ENCODE measurements at places on chromosomes 3 and 15.

DNA sequence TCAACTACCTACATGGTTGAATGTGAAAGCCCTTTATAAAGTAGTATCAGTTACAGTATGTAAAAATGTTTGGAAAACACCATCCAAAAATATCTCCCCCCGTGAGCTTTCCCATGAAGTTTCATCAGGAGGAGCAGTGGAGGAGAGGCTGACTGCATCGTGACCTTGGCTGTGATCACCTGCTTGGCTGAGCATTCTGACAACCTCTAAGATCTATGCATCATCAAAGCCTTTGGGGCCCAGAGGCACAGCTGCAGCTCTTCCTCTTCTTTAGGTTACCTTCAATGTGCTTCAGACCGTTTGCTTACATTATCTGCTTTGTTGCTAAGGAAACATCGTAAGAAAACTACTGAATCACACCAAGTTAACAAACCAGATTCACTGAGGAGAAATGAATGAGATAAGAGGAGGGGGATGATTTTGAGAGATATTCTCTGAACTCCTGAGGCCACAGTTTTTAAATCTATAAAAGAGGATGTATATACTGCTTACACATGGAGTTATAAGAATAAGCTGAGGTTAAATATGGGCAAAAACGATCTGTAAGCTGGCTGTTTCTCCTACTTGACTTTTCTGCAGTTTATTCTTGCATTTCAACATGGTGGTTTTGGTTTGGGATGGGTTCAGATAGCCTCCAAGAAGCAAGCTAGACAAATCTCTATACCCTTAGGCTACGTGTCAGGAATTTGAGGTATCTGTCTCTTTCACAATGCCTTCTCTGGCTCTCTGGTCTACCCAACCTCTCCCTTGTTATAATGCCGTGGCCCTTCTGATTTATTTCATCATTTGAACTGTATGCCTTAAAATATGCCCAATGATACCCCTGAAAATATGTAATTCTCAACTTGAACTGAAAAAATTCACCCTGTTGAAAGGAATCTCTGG, 4.0 kb downstream of the GCSAM start:
- DNase-seq: no peak

DNA sequence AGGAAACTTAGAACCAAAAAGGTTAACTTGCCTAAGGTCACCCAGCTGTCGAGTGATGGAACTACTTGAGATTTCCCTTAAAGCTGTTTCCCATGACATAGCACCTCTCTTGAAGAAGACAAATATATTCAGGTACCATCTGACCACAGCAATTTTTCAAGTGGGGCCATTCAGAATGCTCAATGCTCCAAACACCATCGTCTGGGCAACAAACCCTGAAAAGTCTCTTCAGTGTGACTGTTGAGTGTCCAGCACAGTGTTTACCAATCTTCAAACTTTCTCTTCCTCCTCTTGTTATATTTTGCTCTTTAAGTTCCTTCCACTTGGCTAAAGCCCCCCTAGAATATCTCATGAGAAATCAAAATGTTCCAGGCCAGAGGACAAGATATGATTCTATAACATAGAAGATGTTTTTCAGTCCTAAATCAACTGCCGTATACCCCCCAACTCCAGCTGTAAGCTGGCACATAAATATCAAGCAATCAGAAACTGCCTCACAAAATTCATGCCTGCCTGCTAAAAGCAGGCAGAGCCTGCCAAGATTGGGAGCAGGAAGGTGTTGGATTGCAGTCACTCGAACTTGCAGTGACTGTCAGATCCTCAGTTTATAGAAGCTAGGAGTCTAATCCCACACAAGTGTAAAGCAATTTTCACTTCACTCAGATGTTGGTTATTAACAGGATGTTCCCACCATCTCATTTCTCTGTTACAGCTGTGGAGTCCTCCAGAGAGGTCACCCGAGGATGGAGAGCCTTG, 230.5 kb upstream of the MRPL3 start:
- DNase-seq: no peak

GRCh38 chr3:186044968-186045367, 63.9 kb downstream of the ETV5 start:
- no peak for DNase-seq

DNA sequence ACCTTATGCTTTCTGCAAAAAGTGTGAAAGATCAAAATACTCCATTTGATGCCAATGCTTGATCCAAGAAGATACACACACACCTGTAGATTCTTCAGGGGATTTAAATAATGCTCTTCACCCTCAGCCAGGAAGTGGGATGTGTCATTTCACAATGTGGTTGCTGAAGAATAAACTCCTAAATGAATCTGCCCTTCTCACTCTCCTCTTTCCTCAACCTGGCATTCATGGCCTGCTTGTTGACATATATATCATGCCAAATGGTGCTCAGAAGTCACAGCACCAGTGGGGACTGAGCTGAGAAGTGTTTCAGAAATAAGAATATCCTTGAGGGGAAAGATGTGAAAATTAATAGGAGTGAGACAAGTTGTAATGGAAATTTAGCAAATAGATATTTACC, 146.6 kb upstream of the ARHGEF26 start:
- DNase-seq: no peak

- DNase-seq: no peak
These were observed 71.8 kb upstream of the HACD2 start for GRCh38 chr3:123656691-123657090.

DNA sequence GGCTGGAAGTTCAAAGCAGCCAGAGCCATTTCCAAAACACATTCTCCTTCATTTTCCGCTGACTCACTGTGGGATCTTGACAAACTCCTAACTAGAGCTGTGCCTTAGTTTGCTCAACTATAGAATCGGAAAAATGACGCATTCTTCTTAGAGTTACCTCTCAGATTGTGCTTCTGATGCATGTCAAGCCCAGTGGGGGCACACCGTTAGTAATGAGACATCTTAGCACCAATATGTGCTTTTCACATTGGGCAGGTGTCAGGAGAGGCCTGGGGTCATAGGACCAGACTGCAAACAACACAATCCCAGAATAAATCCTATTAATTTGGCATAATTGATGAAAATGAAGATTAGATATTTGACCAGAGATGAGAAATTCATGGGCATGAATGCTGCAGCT, 71.3 kb upstream of the UBE3A start:
- DNase-seq: no peak

GRCh38 chr15:68028137-68028887, 25.8 kb upstream of the PIAS1 start:
- no peak for DNase-seq

GRCh38 chr3:132659000-132659364, 627 bp downstream of the ACAD11 start:
- no peak for DNase-seq

- DNase-seq: no peak
These were observed 27.5 kb downstream of the CSPG4 start for GRCh38 chr15:75685195-75685594.

All from keratinocyte (primary cell).